Left ventricle myocardium inferior (tissue), 1 donor: ENCODE measurements at places on chromosomes 12 and 14. TPM values are rescaled to one million over a fixed set of nuclear protein-coding genes. Genes with fewer than 3 reads are reported as not detected.

Gene TROAP
- total RNA-seq, result 0.66 TPM

Gene OR6C65
- total RNA-seq, result not detected

Gene RNF41
- 51.4 TPM for total RNA-seq

Gene RNASE1
- 294 TPM for total RNA-seq

Gene RDH5
- 12.2 TPM for total RNA-seq

Gene AKAP3
- 2.7 TPM for total RNA-seq

Gene SIX6
- not detected for total RNA-seq

Gene SPIC
- total RNA-seq, result not detected

Gene NEDD8
- 214 TPM for total RNA-seq
